ENCODE measurements at places on chromosomes 5 and 9.

DNA sequence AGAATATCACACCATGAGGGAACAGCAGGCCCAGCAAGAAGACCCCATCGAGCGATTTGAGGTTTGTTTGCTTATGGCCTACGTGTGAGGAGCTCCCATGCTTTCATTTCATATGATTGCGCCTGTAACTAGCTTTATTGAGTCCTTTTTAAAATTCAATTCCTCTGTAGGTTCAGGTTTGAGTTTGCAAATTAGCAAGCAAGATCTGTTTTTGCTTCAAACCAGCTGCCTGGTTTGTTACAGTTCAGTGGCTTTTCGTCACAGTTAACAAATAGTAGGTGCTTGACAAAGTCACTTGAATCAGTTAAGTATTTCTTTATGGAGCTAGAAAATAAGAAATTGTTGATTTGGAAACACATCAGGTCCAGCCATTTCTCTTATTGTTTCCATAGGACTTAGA is 56.3 kb downstream of the GPR21 start:
- no peak for DNase-seq

DNA sequence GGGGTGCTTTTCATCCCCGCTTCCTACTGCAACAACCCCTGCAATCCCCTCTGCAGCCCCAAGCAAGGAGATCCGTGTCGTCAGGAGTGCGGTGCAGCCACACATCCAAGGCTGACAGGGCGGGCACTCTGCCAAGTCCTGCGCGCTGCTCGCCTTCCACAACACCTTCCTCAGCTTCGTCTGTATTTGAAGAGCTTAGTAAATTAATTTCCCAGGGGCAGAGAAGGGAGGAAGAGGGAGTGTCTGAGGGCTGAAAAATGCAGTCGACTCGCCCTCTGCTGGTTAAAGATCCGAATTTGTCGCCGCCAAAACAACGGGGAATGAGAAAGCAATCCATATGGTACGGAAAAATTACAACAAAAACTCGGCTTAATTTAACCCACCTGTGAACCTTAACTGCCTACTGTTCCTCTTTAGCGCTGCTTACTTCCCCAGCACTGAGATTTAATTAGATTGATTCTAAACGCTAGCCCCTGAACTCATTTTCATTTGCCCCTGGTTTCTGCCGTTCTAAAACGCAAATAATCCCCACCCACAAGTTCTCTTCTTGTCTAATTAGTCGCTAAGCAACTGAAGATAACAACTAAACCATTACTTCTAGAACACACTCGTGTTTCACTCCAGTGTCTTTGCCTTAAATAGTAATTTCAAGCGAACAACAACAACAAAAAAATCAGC is 10.9 kb upstream of the PCDHB1 start:
- peak; percentile 5 for DNase-seq

DNA sequence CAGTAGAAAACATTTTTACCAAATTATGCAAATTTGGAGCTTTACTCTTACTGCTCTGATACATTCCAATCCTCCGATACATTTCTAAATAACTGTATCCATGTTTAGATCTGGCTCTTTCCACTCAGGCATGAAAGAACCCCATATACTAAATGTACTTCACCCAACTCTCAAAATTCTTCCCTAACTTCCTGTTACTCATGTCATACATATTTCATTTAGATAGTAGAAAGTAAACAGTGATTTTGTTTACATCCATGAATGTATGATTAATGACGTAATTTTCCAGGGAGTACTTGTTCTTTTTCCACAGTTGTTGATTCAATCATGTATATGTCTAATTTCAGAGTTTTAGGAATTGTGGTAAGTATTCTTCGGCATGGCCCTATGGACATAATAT is 1426.5 kb upstream of the C9orf72 start:
- peak; percentile 9 for DNase-seq

- no peak for DNase-seq
Observed at GRCh38 chr9:91073811-91074771, 272.5 kb downstream of the SYK start.

DNA sequence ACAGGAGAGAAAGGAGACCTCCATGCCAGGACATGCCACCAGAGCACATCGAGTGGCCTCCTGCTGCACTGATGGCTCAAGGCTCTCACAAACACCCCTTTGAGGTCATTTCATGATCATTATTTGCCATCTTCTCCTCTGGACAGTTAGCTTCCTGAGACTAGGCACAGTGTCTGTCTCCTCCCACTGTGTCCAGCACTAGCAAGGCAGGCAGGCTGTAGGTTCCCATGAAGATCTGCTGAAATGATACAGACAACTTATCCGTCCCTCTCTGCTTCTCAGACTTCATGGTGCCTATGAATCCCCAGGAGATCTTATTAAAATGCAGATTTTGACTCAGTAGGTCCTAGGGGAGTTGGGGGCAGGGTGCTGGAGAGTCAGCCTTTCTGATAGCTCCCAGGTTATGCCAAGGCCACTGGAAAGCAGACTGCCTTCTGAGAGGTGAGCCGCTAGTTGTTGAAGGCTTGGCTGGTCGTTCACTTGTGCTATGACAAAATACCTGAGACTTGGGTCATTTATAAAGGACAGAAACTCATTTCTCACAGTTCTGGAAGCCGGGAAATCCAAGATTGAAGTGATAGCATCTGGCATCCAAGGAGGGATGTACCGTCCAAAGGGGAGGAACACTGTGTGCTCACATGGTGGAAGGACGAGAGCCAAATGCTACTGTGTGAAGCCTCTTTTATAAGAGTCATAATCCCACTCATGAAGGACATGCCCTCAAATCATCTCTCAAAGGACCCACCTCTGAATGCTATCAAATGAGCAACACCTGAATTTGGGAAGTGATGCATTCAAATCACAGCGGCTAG is 183.4 kb downstream of the SPOCK1 start:
- peak; percentile 19 for DNase-seq

- DNase-seq: peak; percentile 69
Observed at GRCh38 chr5:54944364-54944763, 41.0 kb downstream of the ESM1 start.

DNA sequence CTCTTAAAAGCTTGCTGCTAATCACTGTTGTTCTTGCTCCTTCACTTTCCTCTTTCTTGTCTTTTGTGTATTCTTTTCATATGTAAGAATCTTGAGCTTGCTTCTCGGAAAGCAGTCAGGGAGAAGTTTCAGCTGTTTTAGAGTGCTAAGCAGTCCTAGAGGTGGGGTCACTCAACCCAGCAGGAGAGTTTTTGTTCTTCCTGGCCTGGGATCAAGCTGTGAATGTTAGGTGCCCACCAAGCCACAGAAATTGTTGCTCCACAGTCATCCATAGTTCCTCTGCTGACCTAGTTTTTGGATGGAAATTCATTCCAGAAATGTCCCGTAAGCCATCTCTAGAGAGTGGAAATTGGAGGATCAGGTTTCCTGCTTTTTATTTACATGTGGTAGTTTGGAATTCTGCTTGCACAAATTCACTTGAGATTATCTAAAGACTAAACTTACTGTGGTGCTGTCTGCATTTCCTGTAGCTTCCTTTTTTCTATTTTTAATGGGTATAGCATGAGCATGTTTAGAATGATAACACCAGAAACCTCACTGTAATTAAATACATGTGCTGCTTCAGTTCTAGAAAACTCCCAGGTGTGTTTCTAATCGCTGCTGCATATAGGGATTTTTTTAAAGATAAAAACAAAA is 108.7 kb downstream of the MAST4 start:
- DNase-seq: no peak

GRCh38 chr9:135015565-135015964 is 71.9 kb upstream of the OLFM1 start:
- DNase-seq: no peak

DNA sequence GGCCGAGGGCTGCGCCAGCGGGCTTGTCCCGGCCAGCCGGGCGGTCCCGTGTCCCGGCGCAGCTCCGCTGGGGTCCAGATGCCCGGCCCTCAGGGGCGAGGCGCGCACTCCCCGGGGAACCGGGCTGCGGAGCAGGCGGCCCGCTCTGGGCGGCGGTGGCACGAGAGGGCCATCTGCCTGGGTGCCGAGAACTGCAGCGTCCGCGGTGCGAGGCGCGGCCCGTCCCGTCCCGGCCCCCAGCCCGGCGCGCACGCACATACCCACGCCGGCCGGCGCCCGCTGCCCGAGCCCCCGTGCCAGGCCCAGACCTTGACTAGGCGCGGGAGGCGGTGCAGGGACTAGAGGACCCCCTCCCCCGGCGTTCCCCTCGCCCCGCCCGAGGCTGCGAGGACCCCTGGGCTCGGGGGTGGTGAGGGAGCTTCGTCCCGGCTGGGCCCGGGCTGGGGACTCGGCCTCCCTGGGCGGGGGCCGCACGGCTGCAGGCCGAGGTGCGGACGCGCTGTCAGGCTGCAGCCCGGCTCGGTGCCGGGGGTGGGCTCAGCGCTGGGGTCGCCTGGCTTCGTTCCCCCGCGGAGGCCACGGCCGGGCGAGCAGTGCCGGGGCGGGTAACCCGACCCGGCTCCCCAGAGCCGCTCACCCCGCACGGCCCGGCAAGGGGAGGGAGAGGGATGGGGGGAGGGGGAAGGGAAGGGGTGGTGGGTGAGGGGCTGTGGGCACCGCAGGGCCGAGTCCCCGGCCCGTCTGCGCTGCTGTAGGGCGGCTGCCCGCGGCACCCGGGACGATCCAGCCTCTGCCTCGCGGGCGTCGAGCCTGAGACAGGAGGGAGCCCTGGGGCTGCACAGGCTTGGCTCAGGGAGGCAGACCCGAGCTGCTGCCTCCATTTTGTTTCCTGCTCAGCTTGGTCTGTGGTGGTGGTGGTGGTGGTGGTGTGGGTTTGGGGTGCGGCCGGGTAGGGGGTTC is 1.2 kb upstream of the NSD1 start:
- no peak for DNase-seq

- DNase-seq: no peak
Observed at GRCh38 chr5:3180636-3181035, 415.0 kb upstream of the IRX1 start.

DNA sequence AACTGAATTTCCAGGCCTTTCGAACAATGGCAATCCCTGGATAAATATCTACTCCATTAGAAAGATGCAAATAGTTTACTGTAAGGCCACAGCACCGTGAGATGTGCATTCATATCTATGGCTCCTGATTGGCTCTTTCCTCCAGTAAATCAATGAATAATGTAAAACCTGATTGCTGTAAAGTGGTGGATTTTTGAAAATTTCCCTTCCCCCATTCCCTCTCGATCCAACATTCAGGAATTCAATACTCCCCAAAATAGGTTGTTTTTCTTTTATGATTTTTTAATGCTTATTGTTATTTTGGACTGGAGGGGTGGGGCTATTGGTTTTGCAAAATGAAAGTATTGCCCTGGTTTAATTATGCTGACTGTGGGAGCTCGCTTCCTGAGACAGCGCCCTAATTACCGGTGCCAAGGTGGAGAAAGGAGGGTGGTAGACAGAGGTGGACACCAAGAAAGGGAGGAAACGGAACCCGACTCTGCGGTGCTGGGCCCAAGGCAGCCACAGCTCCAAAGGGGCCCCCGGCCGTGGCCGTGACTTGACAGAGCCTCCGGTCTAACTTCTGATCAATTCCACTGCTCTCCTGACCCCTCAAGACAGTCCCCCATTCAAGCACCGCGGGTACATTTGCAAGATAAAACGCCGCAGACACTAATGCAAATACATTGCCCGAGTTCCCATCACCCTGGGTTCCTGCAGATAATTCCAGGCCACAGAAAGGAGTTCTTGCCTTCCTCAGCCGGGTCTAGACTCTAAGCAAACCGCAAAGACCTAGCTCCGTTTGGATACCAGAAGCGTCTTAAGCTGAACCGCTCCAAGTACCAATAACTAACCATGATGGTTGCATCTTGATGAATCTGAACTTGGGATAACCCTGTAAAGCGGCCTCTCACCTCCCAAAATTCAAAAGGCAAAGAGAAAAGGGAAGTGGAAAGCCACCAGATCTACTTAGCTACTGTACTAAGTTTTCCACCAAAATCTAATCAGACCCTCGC is 211.2 kb downstream of the MEF2C start:
- DNase-seq: no peak

- no peak for DNase-seq
Observed at GRCh38 chr5:154479944-154480750, 2.1 kb upstream of the HAND1 start.

GRCh38 chr9:26723486-26723885 is 169.1 kb downstream of the CAAP1 start:
- peak; percentile 36 for DNase-seq

GRCh38 chr9:105204416-105204815 is 40.0 kb upstream of the SLC44A1 start:
- DNase-seq: peak; percentile 30

DNA sequence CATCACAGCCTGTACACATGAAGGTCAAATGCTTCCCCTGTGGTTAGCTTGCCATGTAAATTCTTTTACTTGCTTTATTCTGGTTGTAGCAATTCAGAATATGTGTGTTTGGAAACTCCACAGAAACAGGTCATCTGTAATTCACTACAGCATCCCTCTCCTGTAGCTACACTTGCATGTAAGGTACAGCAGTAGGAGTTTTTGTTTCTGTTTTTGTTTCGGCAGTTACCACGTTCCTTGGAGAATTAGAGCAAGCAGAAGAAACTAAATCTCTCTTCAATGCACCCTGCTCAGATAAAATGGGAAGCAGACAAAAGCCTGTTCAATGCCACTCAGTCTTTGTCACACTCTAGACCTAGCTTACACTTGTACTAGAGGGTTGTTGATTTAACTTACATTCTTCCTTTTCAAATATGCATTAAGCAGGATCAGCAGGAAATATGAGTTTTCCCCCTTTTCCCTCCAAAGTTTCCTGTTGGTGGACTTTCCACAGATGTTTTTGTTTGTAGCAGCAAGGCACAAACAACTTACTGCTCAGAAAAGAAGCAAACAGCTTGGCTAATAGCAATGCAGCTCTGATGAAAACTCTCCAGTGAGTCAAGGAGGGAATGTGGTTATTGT is 80.9 kb downstream of the YIPF5 start:
- DNase-seq: peak; percentile 13

DNA sequence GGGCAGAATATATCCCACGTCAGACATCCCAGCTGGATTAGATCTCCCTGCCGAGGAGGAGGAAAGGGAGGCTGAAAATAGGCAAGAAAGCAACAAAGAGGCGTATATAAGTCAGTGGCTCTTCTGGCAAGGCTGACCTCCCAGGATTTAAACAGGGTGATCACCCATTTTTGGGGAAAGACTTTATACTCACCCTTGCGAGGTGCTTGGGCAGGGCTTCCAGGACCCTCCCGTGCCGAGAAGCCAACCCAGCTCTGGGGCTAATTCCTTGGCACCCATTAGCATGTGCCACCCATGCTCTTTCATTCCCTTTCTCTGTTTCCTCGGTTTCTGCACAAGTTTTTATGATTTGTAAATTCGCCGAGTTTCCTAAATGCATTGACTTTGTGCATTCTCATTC is 230.2 kb upstream of the IRX2 start:
- DNase-seq: no peak

DNA sequence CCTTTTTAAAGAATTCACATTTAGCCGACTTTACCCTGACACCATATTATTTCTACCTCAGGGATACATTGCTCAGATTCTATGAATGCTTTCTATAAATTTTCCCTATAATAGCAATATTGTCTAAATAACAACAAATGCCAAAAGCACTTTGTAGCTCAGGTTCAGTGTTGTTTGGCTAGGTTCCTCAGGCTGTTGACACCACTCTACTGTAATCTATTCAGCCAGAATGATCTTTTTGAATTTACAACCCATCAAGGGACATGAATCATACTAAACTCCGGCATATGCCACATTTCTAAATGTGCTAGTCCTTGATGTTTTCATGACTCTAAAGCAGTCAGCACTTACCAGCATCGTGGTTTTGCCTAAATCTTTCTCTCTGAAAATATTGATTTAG is 641.5 kb upstream of the CDH10 start:
- DNase-seq: no peak

Measured in cardiac fibroblast (primary cell).